ENCODE measurements at places on chromosomes 1 and 21. TPM values are rescaled to one million over a fixed set of nuclear protein-coding genes. Genes with fewer than 3 reads are reported as not detected.

Gene GPX7
- total RNA-seq: 22.0 TPM

Gene S100A2
- 0.16 TPM for total RNA-seq

Gene SPRR2D
- total RNA-seq: not detected

Gene KCNE1
- not detected for total RNA-seq

Gene F13B
- total RNA-seq: not detected

Gene TDRD5
- total RNA-seq: not detected

Gene RGS8
- not detected for total RNA-seq

Gene FNBP1L
- total RNA-seq: 19.3 TPM

Gene PER3
- total RNA-seq: 1.4 TPM

Gene LGR6
- total RNA-seq: not detected

Gene LRRN2
- total RNA-seq: under 0.01 TPM

Gene ABCB10
- total RNA-seq: 14.6 TPM

Gene NUP210L
- not detected for total RNA-seq

Gene EFCAB14
- total RNA-seq: 87.0 TPM

Gene RNF186
- not detected for total RNA-seq

Gene CSF1
- total RNA-seq: 87.2 TPM

Gene SLC25A34
- 0.54 TPM for total RNA-seq

Gene PAPPA2
- total RNA-seq: 2.5 TPM

Gene IL23R
- total RNA-seq: not detected

Gene DNASE2B
- total RNA-seq: not detected

Gene INAVA
- total RNA-seq: not detected

Gene MYCL
- 0.81 TPM for total RNA-seq

Gene RHBDL2
- total RNA-seq: not detected

Gene ZNF697
- total RNA-seq: 4.7 TPM

Gene HMGCS2
- not detected for total RNA-seq

Gene NTMT2
- total RNA-seq: not detected

Gene IGSF5
- not detected for total RNA-seq

Gene SPRR2F
- total RNA-seq: not detected

Gene NPL
- 2.2 TPM for total RNA-seq

Gene LAMB3
- total RNA-seq: 3.4 TPM

Gene FCRL3
- not detected for total RNA-seq

Gene EPHA10
- total RNA-seq: not detected

Gene SLC35F3
- total RNA-seq: not detected

Gene RUNX3
- not detected for total RNA-seq

Gene VANGL2
- 0.49 TPM for total RNA-seq

Gene PLEKHA6
- 37.0 TPM for total RNA-seq

Gene VHLL
- total RNA-seq: not detected

Gene EPS15
- 34.7 TPM for total RNA-seq

Gene SLC1A7
- 0.97 TPM for total RNA-seq

Gene SLAMF8
- not detected for total RNA-seq

Gene CALML6
- under 0.01 TPM for total RNA-seq

Gene TCEA3
- 3.6 TPM for total RNA-seq

Gene SGIP1
- 0.81 TPM for total RNA-seq

Gene S100A7
- total RNA-seq: not detected

Gene MAPKAPK2
- total RNA-seq: 38.5 TPM

Gene ROR1
- total RNA-seq: 35.4 TPM

Gene LCE2B
- total RNA-seq: not detected

Gene E2F2
- total RNA-seq: 0.81 TPM

Gene MROH7
- 0.54 TPM for total RNA-seq

Gene LCE1E
- total RNA-seq: not detected

Gene FMO1
- not detected for total RNA-seq

Gene PLA2G5
- 35.0 TPM for total RNA-seq

Gene LCE1A
- not detected for total RNA-seq

All from cardiac atrium fibroblast (primary cell).